ENCODE measurements at places on chromosomes 7 and 10.

GRCh38 chr7:90749774-90750173 lies 153.7 kb downstream of the CDK14 start:
- DNase-seq: no peak

GRCh38 chr7:2438186-2438585 lies 34.8 kb downstream of the CHST12 start:
- DNase-seq: no peak

- DNase-seq: no peak
These were observed 40.4 kb downstream of the INSIG1 start for GRCh38 chr7:155337946-155338631.

GRCh38 chr10:48700071-48700470 lies 15.4 kb downstream of the WDFY4 start:
- no peak for DNase-seq

Data from neural crest cell (in vitro differentiated cells).